ENCODE measurements at places on chromosomes 4 and X.

DNA sequence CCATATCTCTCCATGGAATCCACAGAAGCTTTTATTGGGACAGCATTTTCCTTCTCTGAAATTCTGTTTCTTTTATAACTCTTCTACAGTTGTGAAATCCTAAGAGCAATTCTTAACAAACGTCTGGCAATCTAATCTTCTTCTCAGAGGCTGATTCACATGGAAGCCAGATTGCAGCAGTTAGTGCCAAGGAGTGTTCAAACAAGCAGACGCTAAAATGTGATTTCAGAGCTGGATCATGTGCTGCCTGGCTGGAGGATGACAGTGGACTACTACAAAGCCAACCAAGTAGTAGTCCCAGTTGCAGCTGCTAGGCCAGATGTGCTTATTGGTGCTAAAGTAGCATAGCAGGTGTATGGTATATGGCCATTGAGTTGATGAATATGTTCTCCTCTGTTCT, 27.7 kb upstream of the GLRB start:
- peak; percentile 63 for DNase-seq

- DNase-seq: peak; percentile 65
These were observed 9.9 kb downstream of the FAM200B start for GRCh38 chr4:15691346-15692135.

DNA sequence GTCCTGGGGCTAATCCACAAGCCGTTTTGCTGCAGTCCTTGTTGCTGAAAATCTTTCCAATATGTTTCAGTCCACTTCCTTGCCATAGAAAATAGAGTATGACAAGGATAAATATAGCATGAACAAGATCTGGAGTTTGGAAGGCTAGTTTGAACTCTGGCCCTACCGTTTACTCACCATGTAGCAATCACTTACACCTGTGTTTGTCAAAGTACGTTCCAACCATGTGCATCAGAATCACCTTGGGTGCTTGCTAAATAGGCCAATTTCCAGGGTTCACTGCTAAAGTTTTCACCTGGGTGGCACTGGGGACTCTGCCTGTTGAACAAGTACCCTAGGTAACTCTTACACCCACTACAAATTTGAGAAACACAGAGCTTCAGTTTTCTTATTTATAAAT, 188.9 kb downstream of the ENOX2 start:
- DNase-seq: no peak

GRCh38 chr4:176259330-176260090, 9.5 kb downstream of the ASB5 start:
- DNase-seq: peak; percentile 68

- no peak for DNase-seq
These were observed 31.9 kb upstream of the SORCS2 start for GRCh38 chr4:7160439-7160838.

DNA sequence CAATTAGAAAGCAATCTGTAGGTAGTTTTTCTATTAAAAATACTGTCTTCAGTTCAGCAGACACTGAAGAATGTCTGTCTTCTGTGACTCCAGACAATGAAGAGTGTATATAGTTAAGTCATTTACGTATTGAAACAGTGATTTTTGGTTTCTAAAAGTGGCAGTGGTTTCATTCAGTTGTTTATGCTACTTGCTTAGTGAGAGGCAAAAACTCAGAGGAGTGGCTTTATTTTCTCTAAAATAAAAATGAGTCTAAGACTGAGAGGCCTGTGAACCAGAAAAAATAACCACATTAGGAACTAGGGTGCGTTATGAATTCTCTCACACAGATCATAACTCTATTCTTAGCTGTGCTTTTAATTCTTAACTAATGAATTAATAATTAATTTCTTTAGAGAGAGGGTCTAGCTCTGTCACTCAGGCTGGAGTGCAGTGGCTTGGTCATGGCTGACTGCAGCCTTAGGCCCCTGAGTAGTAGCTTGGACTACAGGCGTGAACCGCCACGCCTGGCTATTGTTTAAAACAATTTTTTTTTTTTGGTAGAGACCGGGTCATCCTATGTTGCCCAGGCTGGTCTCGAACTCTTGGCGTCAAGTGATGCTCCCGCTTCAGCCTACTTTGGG, 31.4 kb downstream of the FREM3 start:
- no peak for DNase-seq

Data from AG08395 (cell line).